Stimulated activated CD4-positive, alpha-beta T cell treated with anti-CD3 and anti-CD28 coated beads, Interleukin-4, amount 100 ng/mL, for 1 hour (primary cell): ENCODE measurements at places on chromosomes 7 and 10.

- DNase-seq = no peak
These were observed 66.3 kb upstream of the FRMD4A start for GRCh38 chr10:14397066-14397465.

GRCh38 chr10:58721601-58722281 is 209.1 kb downstream of the BICC1 start:
- DNase-seq = no peak

- no peak for DNase-seq
These were observed 5.4 kb upstream of the HSPB1 start for GRCh38 chr7:76296743-76297740.

DNA sequence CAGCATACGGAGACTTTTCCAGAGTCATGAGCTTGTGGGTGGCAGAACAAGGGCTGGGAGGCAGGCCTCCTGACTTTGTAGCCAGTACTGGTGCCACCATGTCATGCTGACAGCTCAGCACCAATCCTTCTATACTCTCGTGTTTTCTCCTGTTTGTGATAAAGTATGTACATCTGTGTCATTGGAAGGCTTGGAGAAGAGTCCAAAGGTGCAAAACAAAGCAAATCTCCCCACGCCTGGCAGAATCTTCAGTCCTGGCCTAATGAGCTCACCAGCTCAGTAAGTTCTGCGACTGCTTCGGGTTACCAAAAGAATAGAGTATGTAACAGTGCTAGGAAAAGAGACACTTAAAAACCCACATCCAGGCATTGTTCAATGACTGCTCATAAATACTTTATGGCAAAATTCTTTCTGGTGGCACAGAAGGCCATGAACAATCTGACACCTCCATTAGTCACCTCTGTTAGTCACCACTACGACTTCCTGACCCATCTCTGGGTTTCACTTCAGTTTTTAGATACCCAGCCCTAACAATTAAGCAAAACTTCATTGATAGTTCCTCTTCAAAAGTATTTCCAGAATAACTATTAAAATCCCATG is 24.5 kb downstream of the STEAP1 start:
- no peak for DNase-seq

DNA sequence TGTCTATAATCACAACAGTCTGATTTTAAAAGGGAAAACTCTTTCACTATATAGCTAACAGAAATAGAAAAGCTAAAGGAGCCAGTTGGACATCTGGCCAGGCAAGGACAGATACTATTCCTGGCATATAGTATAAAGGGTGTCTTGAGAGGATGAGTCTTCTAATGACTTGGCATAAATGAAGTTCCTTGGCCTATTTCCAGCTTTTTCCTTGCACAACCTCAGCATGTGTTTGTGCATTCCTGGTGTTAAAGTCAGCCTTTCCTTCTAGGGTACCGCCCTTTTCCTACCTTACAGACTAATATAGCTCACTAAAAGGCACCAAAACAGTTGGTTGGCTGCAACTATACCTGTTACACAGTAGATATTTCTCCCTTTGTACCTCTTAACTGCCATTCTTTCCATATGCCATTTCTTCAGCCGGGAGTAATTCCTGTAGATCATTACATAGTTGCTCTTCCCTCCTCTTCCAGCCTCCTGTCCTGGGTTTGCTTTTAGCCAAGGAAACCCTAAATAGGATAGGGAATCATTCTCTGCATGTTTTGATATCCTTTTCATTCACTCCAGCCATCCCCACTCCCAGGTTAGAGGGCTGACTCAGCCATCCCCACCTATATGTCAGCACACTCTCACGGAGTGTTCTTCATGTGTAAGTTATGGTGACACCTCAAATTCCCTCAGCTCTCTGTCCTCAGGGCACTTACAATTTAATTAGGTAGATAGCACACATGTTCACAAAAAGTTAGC is 102.1 kb upstream of the MDFIC start:
- no peak for DNase-seq

- no peak for DNase-seq
These were observed 62.8 kb downstream of the ZEB1 start for GRCh38 chr10:31381766-31382316.

DNA sequence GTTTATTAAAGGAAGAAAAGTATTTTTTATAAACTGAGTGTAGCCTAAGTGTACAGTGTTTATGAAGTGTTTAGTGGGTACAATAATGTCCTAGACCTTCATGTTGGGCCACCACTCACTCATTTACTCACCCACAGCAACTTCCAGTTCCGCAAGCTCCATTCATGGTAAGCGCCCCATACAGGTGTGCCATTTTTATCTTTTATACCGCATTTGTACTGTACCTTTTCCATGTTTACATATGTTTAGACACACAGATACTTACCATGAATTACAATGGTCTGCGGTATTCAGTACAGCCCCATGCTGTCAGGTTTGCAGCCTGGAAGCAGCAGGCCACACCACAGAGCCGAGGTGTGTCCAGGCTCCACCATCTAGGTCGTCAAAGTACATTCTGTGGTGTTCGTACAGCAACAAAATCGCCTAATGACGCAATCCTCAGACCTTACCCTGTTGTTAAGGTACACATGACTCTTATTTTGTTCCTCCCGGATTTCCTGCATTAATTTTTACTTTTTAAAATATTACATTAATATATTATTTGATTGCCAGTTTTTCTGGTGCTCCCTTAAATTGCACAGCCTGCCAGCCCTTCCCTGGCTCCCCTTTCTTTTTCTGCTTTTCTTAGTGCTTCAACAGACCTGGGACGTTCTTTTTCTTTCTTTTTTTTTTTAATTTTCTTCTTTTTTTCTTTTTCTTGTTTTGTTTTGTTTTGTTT is 881 bp upstream of the SSBP1 start:
- no peak for DNase-seq

GRCh38 chr10:24993237-24993958 is 22.6 kb downstream of the ENKUR start:
- no peak for DNase-seq

GRCh38 chr7:74449809-74450397 is 3.8 kb upstream of the GTF2IRD1 start:
- peak; percentile 53 for DNase-seq

DNA sequence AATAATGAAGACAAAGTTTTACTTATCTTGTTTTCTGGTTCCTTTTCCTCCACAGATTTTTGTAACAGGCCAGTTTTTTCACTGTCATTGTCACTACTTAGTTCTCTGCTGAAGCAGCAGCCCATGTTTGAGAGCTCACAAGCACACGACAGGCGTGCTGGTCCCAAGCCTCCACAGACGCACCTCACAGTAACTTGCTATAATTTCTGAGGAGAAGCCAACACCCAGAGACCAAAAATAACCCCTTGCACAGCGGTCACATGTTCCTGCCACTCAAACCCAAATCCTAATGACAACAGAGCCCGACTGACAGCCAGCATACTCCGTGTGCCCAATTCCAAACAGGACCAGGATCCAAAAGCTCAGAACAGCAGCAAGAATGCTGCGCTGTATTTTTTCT is 58.5 kb downstream of the LARP4B start:
- no peak for DNase-seq

- DNase-seq = no peak
These were observed 102.1 kb upstream of the MGMT start for GRCh38 chr10:129364949-129365348.

GRCh38 chr10:31421322-31421721 is 102.3 kb downstream of the ZEB1 start:
- no peak for DNase-seq

DNA sequence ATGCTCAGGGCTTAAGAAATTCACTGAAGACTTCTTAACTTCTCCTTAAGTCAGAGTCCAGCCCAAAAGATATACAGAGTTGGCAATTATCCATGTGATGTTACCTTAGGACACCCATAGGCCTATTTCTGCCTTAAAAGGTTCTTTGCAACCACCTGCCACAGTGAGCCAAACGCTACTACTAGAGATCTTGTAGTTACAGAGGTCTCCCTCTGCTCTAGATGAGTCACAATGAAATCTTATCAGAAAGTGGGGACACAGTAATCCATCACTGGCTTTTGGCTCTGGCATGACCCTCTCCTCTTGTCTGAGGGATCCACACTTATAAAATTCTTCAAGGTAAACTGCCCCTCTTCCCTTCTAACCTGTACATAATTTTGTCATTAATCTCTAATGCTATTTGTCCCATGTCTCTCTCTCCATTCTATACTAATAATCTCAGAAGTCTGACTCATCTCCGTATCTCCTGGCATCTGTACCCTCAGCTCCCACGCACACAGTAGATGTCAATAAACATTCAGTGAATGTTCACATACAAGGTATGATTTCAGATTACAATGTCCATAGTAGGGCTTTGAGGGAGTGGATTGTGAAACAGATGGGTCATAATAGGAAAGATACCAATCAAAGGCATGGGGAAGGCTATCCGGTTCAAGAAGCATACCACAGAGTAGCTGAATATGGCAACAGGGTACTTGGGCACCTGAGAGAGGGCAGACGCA is 112.1 kb downstream of the SGMS1 start:
- DNase-seq = peak; percentile 8

DNA sequence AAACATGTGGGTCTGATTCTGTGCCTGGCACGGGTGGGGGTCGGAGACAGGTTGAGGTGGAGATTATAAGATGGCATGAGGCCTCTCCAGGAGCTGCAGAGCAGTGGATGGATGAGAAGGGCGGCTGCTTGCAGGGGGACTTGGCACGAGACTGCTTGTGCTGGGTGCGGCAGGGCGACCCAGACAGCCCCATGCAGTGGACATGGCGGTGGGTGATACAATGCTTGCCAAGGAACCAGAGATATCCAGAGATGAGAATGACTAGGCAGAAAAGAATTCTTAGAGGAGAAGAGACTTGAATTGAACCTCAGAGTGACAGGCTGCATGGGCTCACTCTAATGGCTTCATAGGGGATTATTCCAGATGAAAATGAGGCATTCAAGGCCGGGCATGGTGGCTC is 145.4 kb downstream of the NEURL1 start:
- DNase-seq = no peak

- no peak for DNase-seq
These were observed 8.0 kb downstream of the TNS3 start for GRCh38 chr7:47573758-47574481.

DNA sequence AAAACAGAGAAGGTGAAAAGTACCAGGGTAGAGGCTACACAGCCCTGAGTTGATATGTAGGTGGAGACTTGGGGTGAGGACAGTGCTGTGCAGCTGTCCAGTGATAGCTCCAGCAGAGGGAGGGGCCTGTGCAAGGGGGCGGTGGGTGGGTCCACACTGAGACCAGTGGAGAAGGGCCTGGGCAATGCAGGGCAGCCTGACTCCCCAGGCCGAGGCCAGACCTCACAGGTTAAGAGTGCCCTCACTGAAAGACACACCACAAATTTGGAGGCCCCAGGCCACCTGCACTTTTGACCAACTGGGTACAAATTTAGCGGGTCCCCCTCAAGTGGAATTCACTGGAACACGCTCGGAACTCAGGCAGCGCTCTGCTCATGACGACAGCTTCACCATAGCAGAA is 6.7 kb upstream of the RASGEF1A start:
- no peak for DNase-seq

DNA sequence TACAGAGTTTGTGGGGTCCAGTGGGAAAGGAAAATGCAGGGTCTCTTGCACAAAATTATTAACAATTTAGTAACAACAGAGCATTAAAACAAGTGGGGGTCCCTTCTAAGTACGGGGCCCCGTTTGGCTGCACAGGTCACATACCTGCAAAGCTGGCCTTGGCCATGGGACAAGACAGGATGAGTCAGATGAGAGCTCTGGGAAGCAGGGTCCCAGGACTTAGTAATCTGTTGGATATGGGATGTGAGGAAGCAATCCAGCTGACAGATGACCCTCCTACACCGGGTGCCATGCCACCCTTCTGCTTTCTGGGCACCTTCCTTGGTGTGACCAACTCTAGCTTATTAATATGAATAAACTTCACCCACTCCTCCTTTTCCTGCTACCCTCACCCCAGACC is 3.2 kb upstream of the DUSP5 start:
- DNase-seq = no peak

GRCh38 chr7:30740417-30741181 is 11.3 kb upstream of the INMT start:
- DNase-seq = peak; percentile 75

GRCh38 chr7:18860221-18860620 is 257.2 kb downstream of the TWIST1 start:
- DNase-seq = no peak

DNA sequence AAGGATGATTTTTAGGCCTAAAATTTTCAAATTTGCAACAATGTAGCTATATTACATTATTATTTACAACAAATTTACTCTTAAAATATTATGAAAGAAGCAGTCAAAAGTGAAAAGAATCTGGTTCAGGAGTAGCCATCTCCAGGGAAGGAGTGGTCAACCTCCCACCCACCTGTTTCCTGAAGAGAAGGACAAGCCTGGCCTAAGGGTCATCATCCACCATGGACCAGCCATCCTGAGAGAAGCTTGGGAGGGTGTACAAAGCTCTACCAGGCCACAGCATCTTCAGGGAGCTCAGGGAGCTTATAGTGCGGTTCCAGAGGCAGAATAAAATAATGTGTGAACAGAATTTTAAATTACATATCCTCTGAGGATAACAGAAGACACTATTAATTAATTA is 38.1 kb downstream of the COL1A2 start:
- no peak for DNase-seq

- DNase-seq = peak; percentile 39
These were observed 920 bp downstream of the PRLHR start for GRCh38 chr10:118594392-118595063.

- DNase-seq = no peak
These were observed 17.8 kb downstream of the VWC2 start for GRCh38 chr7:49791088-49791741.

GRCh38 chr7:5367661-5368060 is 56.0 kb downstream of the TNRC18 start:
- DNase-seq = no peak

DNA sequence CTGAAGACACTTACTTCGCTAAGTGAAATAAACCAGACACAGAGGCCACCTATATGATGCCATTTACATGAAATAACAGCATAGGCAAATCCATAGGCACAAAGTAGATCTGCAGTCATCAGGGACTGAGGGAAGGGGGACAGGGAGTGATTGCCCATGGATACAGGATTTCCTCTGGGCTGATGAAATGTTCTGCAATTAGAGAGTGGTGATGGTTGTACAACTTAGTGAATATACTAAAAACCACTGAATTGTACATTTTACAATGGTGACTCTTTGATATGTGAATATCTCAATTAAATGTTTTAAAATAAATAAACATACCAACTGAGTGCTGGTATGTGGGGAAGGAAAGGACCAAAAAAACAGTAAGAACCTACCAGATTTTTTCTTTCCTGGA is 20.4 kb downstream of the PPA1 start:
- DNase-seq = no peak
